Caco-2 (cell line): ENCODE measurements at places on chromosomes 2 and 18.

GRCh38 chr18:12703096-12703567 is 290 bp downstream of the PSMG2 start:
- DNase-seq, result no peak

- no peak for DNase-seq
These were observed 240.0 kb downstream of the WDR7 start for GRCh38 chr18:56891116-56891515.

GRCh38 chr18:56248610-56249235 is 389.7 kb downstream of the TXNL1 start:
- no peak for DNase-seq

DNA sequence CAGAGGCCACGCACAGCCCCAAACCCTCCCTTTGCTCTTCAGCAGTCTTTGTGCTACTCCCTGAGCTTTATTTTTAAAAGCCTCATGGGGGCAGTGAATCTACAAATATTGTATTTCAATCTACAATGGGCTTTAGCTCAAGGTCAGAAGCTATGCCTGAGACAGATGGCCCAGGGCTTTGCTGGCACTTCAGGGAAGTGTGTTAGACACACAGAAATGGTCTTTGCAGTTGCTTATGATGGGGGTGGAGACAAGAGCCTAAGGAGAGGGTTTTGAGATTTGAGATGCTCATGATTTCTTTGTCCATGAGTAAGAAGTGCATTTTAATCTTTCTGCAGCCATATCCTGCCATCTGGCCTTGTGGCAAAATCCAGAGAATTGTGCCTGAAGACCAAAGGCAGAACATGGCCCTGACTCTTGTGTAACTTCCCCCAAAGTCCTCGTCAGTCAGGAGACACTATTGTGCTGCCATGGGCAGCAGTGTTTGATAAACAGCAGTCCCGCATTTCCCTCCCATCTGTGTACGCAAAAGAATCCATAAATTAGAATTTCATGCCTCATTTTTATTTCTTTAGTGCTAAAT is 92.6 kb downstream of the VAPA start:
- DNase-seq, result peak; percentile 24

GRCh38 chr2:24903161-24904103 is 16.6 kb downstream of the ADCY3 start:
- DNase-seq, result no peak

- no peak for DNase-seq
These were observed 164.5 kb downstream of the PTH2R start for GRCh38 chr2:208570851-208571763.

GRCh38 chr2:101151859-101152271 is 683 bp upstream of the TBC1D8 start:
- DNase-seq, result peak; percentile 18

DNA sequence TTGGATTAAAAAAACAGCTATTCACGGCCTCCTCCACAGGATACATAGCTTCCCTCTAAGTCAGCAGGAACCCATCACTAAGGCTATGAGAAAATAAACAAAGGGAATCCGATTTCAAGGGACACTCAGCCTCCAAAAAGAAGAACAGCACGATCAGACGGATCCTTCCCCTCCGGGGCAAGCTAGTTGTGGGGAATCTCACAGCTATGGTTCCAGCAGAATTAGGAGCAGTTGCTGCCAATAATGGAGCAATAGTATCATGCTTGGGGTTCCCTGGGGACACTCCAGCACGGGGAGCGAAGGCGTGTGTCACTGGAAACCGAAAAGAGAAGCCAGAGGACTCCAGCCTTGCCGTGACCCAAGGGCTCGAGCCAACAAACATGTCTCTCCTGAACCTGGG is 163.1 kb downstream of the TTC32 start:
- DNase-seq, result no peak

GRCh38 chr2:186903216-186903615 is 54.2 kb upstream of the ZSWIM2 start:
- DNase-seq, result no peak

DNA sequence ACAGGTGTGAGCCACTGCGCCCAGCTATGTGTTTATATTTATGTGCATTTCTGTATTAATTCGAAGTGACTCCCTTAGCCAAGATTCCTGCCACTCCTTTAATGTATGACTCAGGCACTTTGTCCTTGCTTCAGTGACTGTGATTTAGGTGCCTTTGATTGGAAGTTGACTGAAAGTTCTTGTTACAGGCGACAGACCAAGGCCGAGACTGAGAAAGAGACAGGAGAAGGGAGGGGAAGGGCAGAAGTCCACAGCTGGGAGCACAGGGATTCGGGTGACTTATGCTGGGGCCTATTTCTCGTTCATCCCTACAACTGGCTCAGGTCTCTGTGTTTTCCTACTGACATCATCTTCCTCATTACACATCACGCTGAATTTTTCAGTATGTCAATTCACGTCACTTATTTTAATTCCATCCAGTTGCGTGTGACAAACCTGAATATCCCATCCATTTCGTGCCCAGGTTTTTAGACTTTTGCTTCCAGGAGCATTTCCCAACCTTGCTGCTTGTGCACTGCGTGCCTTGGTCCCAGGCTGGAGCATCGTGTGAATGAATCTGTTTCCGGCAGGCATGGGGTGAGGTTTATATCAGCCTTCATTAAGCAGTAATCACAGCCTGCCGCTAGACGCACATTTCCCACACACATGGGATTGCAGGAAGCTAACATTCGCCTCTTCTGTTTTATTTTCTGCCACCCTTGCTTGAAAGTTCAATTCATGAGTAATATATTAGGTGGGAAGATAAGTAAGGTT is 42.4 kb downstream of the TMEM18 start:
- DNase-seq, result no peak

- peak; percentile 47 for DNase-seq
These were observed 48.6 kb downstream of the LAMA1 start for GRCh38 chr18:7068871-7069590.

DNA sequence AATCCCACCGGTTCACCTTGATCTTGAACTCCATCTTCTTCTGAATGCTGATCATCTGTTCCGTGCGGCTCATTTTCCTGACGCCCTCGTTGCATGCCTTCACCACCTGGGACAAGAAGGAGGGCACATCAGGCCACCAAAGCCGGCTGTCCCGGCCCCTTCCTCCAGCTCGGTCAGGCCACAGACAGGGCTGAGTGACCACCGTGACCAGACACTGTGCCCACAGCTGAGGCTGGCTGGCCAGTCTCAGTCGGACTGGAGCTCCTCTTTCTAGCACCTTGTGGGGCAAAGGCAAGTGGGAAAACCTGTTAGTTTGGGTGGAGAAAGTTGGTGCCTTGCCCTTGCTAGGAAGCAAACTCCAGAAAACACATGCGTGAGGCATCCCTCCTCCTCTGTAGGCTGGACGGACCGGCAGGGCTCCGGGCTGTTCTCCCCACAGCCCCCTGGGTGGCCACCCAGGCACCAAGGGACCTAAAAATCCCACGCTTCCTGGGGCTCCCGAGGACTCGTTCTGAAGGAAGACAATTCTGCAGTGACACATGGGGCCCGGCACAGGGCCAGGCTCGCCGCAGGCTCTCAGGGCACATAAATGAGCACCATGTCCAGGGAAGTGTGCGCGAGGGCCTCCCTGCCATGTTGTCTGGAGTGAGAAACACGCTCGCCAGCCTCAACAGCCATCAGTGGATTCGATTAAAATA is 15.3 kb downstream of the SNORC start:
- no peak for DNase-seq

- no peak for DNase-seq
These were observed 468.0 kb upstream of the PKDCC start for GRCh38 chr2:41579806-41580205.

DNA sequence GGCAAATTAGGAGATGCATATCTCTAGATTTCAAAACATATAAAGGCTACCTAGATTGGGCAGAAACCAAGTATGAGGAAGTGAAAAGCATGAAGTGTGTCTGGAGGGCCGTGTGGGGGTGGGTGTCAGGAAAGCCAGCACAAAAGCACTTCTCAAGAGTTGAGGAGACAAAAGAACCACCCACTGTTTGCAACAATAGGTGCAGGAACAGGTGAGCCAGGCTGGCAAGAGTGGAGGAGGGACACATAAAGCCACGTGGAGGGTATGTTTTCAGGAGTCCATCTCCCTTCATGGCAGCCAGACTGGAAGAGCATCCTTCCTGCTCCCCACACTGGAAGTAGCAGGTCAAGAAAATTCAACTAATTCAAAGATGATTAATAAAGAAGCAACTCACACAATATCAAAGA is 96.4 kb downstream of the CERS6 start:
- no peak for DNase-seq

GRCh38 chr2:133791191-133791590 is 222.9 kb upstream of the NCKAP5 start:
- no peak for DNase-seq

GRCh38 chr2:29260142-29260772 is 145.0 kb downstream of the CLIP4 start:
- no peak for DNase-seq

GRCh38 chr2:10383960-10384734 is 64.0 kb downstream of the ODC1 start:
- DNase-seq, result no peak

DNA sequence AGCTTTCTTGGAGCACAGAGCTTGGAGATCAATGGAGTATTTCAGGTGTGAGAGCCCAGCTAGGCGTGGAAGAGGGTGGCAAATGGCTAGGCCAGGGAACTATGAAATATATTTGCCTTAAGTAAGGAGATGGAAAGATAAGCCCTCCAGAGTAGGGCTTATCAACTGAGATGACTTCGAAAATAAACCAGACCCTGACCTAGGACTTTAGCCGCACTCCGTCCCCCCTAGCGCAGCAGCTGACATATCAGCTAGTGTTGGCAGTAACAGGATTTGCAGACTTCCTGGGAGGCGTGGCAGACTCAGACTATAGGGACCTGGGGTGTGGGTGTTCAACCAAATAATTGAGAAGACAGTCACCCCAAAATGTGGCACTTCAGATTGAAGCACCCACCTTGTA is 127.7 kb upstream of the EPAS1 start:
- no peak for DNase-seq

GRCh38 chr18:57214976-57215375 is 68.1 kb downstream of the BOD1L2 start:
- DNase-seq, result no peak

- DNase-seq, result no peak
These were observed 61.8 kb upstream of the IKZF2 start for GRCh38 chr2:213213186-213213585.

GRCh38 chr2:164495491-164496223 is 125.6 kb downstream of the GRB14 start:
- DNase-seq, result no peak

DNA sequence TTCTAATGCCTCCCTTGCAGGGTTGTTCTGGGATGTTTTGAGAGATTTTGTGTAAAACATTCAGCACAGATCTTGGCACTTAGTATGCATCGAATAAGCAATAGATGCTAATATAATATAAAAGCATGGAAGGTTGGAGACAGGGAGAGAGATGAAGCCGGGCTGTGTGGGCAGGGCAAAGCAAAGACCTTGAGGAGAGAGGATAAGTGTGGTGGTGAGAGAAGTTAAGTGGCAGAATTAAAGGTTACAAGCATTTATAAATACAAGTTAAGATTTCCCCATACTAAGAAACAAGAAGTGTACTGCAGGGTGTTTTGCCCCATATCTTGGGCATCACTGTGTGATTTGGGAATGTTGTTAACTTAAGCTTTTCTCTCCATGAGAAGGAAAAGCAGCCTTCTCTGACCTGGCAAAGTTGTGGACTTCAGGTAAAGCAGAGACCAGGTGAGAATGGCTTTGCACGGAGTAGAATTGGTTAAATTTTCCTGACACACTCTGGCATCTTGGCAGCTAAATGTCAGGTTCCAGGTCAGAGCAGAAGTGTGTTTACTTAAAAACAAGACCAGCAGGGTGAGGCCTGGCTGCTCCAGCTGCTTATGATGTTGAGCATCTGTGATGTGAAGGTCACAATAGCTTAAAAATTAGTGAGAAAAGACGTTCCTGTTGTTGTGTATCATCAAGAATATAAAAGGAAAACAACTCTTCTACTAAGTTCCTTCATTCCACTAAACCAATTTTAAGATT is 288.5 kb upstream of the HNMT start:
- DNase-seq, result peak; percentile 44

DNA sequence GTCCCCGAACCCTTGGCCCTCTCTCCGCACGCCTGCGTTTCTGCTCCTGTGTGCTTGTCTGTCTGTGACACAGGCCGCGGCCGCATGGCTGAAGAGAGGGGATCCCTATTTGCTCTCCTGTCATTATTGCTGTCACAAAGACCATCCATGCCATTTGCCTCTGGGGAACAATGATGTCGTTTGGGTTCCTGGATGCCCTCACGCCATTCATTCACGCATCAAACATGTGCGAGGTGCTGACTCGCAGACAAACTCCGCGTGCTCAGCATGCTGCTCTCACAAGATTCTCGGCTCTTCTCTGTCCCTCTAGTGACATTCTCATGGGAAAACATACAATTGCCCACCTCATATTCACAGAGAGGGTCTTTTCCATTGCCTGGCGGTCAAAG is 67.8 kb downstream of the ASB1 start:
- no peak for DNase-seq

GRCh38 chr2:188576651-188577050 is 285.0 kb downstream of the GULP1 start:
- DNase-seq, result no peak

DNA sequence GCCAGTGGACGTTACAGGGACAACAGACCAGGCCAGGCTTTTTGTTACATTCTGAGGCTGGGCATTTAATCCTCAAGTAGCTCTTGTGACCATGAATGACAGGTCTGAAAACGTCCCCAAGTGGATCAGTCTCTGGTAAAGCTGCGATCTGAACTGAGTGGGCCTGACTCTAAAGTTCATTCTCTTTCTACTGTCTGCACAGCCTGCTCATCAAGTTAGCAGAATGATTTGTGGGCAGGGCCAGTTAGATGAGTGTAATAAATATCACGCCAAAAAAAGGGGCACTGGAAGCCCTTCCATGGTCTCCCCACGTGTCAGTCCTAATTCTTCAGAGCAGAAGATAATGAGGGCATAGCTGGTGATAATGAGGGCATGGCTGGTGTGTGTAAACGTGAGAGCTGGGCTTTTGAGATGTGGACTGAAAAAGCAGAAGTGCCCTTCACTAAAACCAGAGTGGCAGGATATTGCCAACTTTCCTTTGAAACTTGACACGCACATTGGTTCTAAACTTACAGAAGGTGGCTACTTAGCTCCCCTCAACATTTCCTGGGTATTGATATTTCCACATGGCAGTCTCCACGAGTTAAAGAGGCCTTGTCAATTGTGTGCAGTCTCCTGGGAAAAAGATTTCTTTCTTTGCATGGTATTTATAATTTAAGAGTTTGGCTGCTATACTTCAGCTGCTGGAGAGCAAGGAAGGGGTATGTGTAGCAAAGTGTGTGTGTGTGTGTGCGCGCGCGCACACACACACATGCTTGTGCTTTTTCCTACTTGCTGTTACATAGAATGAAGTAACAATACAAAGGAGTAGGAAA is 72.7 kb upstream of the LYPD6B start:
- DNase-seq, result no peak
